ENCODE measurements at places on chromosomes 2 and 18. TPM values are rescaled to one million over a fixed set of nuclear protein-coding genes. Genes with fewer than 3 reads are reported as not detected.
A peak's percentile ranks its signal among the peaks of the same experiment; 100 is the strongest.

DNA sequence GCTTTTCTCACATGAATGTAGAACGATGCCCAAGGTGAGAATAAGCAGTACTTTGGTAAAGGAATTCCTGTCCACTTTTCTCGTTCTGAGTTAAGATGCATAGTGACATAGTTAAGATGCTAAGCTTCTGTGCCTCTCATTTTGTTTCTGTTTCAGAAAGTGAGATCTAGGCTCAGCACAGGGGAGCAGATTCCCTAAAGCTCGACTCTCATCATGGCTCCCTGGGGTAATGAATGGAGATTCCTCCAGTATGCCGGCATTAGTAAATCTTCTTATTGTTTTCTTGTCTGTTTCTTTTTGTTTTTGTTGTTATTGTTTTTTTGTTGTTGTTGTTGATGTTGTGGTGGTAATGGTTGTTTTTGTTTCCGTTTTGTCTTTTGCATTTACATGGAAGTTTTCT is 225.4 kb downstream of the LRRTM4 start:
- no peak overlapping the region for H3K27ac ChIP-seq
- no peak for DNase-seq
- H3K4me1 ChIP-seq, result no peaks in the 10 kb centered on the region
- no peak overlapping the region for H3K4me3 ChIP-seq

CD226 gene
- 0.56 TPM for polyA plus RNA-seq

TTN gene
- polyA plus RNA-seq, result 0.08 TPM

MOGAT1 gene
- polyA plus RNA-seq, result not detected

GRCh38 chr2:189109921-189110397 is 69.6 kb downstream of the COL5A2 start:
- H3K27me3 ChIP-seq, result no peaks in the 10 kb centered on the region
- H3K27ac ChIP-seq, result peak overlapping the region; percentile 84
- H3K36me3 ChIP-seq, result peaks cover 2% of the 10 kb centered on the region
- DNase-seq, result no peak
- H3K4me3 ChIP-seq, result no peak overlapping the region

L3MBTL4 gene
- polyA plus RNA-seq, result 0.02 TPM
